ENCODE measurements at places on chromosomes 13 and 19.

DNA sequence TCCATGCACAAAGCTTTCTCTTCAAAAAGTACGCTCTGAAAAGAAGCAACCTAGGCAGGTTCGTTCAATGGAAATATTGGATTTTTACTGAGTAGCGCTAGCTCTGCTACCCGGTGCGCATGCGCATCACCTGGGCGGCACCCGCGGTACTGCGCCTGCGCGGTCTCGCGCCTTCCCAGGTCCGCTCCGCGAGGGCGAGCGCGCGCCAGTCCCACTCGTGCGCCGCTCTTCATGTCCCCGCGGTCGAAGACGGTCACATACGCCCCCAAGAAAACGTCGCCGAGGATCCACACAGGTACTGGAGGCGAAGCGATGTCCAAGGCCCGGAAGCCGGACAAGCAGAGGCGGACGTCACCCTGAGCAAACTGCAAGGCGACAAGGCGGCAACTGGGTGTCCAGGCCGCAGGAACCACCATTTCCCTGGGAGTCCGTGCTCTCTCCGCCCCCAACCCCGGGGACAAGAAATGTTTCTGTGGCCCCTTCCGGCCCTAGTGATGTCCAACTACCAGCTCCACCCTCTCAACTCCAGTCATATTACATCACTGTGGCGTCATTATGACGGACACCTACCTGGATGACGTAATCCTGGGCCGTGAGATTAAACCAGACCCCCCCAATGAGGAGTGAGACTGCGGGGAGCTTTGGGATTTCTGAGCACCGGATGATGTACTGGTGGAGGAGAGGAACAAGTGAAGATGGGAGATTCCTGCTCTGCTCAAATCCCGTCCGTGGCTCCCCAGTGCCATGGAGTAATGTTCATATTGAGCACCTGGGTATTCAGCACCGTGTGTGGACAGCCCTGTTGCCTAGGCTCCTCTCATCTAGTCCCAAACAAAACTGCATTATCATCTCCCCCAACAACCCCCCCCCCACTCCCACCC, 4.8 kb upstream of the KCNC3 start:
- peak; percentile 90 for DNase-seq

- DNase-seq: peak; percentile 70
Measured at GRCh38 chr19:4831304-4831978, at the start of gene TICAM1. Gene TICAM1, minus strand, starts transcription at chr19:4831712. Its CDS starts 13,335 bp downstream, at chr19:4818377.

DNA sequence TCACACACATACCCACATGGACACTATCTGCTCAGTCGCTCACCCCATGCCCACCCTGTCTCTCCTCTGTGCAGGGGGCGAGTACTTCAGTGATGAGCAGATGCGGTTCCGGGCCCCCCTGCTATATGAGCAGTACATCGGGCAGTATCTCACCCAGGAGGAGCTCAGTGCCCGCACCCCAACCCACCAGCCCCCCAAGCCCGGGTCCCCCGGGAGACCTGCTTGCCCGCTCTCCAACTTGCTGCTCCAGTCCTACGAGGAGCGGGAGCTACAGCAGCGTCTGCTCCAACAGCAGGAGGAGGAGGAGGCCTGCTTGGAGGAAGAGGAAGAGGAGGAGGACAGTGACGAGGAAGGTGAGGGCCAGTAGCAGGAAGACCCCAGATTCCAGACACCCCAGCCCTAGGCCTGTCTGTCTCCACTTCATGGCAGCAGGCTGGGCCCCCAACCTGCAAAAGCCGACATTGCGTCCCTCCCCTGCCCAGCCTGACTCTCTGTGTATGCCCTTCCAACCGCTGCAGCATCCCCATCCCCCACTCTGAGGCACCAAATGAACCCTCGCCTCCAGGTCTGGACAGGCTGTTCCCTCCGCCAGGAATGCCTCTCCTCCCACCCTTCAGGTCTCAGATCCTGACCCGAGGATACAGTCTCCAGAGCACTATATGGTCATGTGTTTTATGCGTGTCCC, 9.7 kb downstream of the CCDC97 start:
- DNase-seq: no peak

GRCh38 chr13:30216111-30216510, 91.2 kb downstream of the KATNAL1 start:
- no peak for DNase-seq

GRCh38 chr13:112728375-112729126, 38.7 kb downstream of the ATP11A start:
- no peak for DNase-seq

DNA sequence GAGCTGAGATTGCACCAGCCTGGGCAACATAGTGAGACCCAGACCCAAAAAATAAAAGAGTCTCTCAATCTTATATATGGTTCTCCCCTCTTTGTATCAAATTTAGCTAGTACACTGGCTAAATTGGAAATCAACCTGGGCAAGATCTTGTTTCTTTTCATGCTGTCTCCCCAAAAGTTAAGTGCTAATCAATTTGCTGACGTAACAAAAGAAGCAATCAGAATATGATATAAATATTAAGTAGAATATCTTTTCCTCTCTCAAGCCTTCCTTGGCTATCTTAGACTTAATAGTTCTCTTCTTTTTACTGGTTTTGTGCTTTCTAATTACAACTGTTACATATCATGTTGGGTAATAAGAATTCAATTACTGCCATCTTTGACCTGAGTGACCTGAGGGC, 258.9 kb downstream of the KCNRG start:
- DNase-seq: no peak

DNA sequence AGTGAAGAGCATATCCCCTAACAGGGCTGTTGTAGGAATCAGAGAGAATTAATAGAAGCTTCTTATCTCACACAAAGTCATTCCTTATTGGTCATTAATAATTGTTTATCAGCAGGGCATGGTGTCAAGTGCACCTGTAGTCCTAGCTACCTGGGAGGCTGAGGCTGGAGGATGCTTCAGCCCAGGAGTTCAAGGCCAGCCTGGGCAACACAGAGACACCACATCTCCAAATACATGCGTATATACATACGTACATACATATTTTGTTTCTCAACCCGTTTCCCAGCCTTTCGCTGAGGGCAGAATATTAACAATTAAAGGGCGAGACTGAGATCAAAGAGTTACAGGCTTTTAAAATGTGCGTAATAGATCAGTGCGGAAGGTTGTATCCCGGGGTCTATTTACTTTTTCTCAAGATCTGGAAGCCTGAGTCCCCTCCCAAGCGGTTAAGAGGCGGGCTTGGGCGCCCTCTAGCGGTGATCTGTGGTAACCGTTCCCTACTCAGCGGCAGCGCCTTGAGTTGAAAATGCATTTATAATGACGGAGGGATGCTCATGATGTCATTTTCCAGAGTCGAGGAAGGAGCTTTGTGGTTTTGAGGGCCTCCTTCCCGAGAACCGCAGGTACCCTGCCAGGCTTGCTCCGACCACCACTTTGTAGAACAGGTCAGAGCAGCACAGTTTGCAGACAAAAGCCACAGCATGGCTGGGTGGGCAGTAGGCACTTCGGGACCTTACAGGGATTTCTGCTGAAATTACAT, 169.6 kb upstream of the GPR12 start:
- DNase-seq: peak; percentile 76

DNA sequence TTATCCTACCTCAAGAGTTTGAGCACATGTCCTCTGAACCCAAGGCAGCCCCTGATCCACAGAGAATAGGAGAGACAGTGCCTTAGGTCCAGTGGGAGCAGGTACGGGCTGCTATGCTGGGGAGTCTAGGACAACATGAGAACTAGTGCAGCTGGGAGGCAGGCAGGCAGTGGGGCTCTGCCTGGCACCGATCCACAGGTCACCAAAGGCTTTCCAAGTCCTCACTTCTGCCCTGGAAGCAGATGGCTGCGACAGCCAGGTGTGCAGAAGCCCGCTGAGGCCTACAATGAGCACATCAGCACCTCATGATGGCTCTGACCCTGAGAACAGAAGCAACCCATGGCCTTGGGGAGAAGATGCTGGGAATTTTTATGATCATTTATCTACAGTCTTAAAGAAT, 29.8 kb upstream of the EPHX3 start:
- DNase-seq: no peak

DNA sequence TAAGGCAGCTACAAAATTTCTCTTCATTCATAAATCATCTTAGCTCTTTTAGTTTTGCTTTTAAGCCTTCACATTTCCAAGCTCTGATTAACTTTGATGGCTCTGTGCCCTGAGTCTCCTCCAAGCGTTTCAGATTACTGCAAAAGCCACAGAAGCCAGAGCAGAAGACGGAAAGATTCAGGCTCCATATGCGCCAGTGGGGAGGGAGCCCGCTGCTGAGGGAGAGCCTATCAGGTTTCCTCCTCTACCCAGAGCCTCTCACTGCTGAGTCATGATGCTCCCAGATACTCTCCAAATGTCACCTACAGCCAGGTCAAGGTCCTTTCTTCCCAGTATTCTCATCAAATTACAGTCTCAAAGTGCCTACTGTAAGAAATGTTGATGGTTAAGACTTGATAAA, 193.6 kb downstream of the RAP2A start:
- DNase-seq: no peak

DNA sequence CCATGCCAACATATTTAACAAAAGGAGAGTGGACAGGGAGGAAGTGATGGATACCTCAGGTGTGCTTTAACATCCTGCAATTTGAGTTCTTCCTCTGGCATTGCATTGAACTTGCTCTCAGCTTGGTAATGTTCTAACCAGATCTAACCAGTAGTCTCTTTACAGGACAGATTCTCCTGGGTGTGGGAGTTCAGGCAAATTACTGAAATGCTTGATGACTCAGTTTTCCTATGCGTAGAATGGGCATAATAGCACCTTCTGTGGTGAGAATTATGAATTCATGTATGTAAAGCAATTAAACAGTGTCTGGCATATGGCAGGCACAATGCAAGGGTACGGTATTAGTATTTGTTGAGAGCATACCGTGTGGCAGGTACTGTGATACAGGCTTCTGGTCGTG, 3.6 kb downstream of the AKAP11 start:
- DNase-seq: no peak

- no peak for DNase-seq
Measured at GRCh38 chr13:34772881-34773280, 169.2 kb upstream of the NBEA start.

- DNase-seq: no peak
Measured at GRCh38 chr13:73531014-73531413, 472.2 kb downstream of the KLF5 start.

DNA sequence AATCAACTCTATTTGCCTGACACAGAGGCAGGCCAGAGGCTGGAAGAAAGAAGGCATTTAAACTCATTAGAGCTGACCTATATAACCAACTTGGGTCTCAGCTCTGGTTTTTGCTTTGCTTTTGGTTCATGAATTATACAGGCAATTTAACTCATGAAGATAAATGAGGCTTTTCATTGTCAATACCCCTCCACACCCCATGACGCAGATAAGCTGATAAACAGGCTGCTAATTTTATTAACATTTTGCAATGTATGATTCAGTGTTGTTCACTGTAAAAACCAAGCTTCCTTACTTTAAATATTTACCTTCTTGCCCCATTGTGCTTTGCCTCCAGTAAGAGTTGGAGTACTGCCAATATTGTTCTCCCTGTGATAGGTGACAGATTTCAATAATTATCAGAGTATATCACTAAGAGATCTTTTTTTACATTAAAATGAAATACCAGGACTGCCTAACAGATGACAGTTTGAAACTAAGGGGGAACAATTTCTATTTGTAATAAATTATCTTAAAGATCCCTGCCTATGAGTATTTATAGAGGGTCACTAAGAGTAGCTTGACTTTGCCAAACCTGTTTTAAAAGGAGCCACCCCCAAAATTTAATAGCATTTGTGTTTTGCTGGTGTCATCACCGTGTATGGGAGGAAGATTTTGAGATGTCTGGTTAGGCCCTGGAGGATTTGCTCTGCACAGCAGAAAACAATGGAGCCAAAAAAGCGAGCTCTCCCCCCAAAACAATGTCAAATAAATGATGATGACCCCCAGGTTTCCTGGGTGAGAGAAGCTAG, 472.7 kb upstream of the NBEA start:
- DNase-seq: no peak

GRCh38 chr13:60286707-60287106, 110.3 kb upstream of the TDRD3 start:
- no peak for DNase-seq

GRCh38 chr19:33390101-33390907, 16.8 kb downstream of the CEBPG start:
- DNase-seq: peak; percentile 16

DNA sequence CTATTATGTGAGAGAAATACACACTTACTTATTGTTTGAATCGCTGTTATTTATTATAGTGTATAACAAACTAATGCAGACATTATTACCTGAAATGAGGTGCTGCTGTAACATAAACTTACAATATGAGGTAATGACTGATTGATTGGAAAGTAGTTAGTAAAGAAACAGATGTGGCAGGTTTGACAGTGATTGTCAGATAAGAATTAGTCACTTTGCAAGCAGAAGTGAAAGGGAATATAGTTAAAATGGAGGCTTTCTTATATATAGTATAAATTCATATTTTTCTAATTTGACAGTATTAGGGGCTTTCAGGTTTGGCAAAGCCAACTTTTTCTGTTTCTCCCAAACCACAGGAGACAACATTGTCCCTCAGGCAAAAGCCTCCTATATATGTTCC, 20.6 kb downstream of the MIR17HG start:
- no peak for DNase-seq

- no peak for DNase-seq
Measured at GRCh38 chr13:111152844-111153243, 37.7 kb downstream of the ARHGEF7 start.

GRCh38 chr19:34067861-34068271, 104.4 kb upstream of the LSM14A start:
- DNase-seq: no peak

- DNase-seq: no peak
Measured at GRCh38 chr19:18292462-18292809, 11.0 kb upstream of the JUND start.

- no peak for DNase-seq
Measured at GRCh38 chr19:38653028-38653571, 5.7 kb downstream of the ACTN4 start.

GRCh38 chr13:46184277-46184699, 2.3 kb upstream of the LCP1 start:
- DNase-seq: no peak

DNA sequence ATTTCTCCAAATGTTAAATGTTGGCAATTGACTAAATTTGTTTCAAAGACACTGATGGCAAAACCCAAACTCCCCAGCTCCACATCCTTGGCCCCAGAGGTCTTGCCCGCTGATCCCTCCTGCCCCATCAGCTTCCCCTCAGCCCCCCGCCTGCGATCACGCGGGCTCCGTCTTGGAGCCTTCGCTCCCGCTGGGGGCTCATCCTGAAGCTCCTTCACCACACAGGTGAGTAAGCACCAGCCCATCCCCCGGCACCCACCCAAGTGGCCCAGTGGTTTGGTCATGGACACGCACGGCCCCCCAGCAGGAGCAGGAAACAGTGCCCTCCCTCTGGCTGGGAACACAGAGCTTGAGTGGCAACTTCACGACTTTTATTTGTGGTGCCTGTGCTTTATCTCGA, 14.9 kb downstream of the EPS8L1 start:
- DNase-seq: no peak

GRCh38 chr13:94968757-94969086, 256.4 kb upstream of the SOX21 start:
- no peak for DNase-seq

DNA sequence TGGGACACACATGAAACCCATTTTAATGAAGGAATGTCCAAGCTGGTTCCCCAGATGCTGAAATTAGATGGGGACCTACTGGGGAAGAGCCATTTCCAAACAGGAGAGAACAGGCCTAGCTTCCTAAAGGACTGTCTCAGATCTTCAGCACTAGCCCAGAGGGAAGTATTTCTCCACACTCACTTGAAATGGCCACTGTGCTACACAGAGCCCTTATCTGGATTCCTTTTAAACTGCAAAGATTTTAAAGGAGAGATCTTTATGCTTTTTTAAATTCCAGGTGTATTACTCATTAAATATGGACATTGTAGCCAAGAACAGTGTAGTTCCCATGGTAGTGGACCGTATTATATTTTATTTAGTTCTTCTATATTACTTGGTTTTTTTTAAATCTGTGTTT, 255.3 kb downstream of the SHISA2 start:
- no peak for DNase-seq
